HCT116 (cell line): ENCODE measurements at places on chromosomes 2 and 18. TPM values are rescaled to one million over a fixed set of nuclear protein-coding genes. Genes with fewer than 3 reads are reported as not detected.

- no peak for DNase-seq
Observed at GRCh38 chr2:49914281-49914680, 760.0 kb upstream of the FSHR start.

ZNF396 gene
- 1.3 TPM for total RNA-seq

- DNase-seq, result no peak
Observed at GRCh38 chr2:111072220-111072871, 48.4 kb upstream of the BCL2L11 start.

LRRC30 gene
- not detected for total RNA-seq

GRCh38 chr2:102145107-102145506 is 2.6 kb downstream of the IL1R1 start:
- DNase-seq, result no peak

DNA sequence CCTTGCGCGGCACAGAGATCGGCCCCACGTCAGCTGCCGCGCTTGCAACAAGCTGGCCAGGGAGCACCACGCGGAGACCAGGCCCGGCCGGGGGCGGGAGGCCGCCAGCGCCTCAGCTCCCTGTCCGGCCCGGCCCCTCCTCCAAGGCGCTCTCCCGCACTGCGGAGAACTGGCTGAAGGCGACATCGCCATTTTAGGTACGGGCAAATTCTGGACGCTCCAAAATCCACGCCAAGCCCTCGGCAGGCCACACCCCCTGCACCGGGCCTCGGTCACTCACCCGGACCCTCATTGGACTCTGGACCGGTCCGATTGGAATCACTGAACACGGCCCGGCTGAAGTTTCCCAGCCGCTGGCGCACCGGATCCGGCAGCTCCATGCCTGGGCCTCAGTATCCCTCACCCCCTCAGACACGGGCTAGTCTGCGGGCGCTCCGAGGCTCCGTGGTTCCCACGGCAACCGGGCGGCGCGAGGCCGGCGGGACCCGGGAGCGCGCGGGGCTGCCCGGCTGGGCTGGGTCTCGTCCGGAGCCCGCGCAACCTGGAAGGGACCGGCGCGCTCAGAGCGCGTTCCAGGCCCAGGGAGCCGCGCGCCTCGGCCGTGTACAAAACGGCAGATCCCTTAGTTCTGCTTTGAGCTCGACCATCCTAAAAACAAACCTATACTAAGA is at the start of gene TMEM17:
Gene TMEM17, minus strand, starts transcription at position 446 of the 671 bp plus-strand sequence. Its CDS starts 66 bp downstream, at position 380.
- peak; percentile 78 for DNase-seq

GRCh38 chr18:58886864-58887612 is 22.4 kb downstream of the ZNF532 start:
- no peak for DNase-seq

GRCh38 chr18:38690626-38691025 is 1125.0 kb upstream of the CELF4 start:
- no peak for DNase-seq

GRCh38 chr2:201707753-201708152 is 9.3 kb upstream of the MPP4 start:
- DNase-seq, result no peak

RAD51AP2 gene
- 0.10 TPM for total RNA-seq

DNA sequence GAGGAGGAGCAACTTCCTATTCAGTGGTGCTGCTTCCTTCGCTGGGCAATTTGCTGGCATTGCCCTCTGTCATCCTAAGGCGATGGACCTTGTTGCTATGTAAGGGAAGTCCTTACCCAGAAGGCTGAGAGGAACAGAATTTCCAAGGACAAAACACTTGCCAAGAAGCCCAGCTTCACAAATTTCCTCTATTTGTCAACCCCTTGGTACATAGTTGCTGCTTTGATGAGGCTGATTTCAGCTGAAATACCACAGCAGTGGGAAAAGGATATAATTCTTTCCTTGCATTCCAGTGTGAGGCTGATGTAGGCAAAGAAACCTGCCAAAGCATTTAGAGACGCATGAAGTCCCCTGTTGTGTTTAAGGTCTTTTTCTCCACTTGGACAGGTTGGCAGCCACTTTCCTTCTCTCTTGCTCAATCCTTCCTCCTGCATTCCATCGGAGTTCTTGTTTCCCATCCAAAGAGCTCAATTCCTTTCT is 16.4 kb upstream of the ST3GAL5 start:
- DNase-seq, result no peak

- no peak for DNase-seq
Observed at GRCh38 chr2:205495819-205496218, 186.5 kb upstream of the NRP2 start.

SKOR2 gene
- total RNA-seq, result not detected

GRCh38 chr2:138239902-138240491 is 261.6 kb upstream of the SPOPL start:
- DNase-seq, result no peak

GRCh38 chr2:228321015-228321414 is 139.5 kb upstream of the SPHKAP start:
- no peak for DNase-seq

DNA sequence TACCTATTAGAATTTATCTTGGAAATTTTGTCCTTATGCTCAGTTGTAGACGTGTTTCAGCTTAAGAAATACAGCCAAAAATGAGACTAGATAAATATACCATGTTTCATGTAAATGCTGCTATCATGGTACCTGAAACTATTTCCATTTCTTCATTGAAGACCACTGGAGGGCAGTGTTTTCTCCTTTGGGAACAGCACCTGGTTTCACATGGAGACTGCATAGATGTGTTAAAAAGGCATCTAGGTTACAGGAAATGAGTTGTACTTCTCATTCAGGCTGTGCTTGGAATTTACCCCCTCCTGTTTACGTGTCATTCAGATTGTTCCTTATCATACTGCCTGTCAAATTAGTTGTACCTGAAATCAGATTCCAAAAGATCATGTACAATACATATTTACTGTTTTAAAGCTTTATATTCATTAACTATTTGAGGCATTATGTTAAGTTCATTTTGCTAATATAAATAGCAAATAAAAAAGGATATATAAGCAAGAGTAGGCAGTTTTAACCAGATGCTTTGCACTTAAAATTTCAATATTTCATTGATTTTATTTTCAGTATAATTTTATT is 57.3 kb upstream of the PSMD14 start:
- DNase-seq, result peak; percentile 69

DNA sequence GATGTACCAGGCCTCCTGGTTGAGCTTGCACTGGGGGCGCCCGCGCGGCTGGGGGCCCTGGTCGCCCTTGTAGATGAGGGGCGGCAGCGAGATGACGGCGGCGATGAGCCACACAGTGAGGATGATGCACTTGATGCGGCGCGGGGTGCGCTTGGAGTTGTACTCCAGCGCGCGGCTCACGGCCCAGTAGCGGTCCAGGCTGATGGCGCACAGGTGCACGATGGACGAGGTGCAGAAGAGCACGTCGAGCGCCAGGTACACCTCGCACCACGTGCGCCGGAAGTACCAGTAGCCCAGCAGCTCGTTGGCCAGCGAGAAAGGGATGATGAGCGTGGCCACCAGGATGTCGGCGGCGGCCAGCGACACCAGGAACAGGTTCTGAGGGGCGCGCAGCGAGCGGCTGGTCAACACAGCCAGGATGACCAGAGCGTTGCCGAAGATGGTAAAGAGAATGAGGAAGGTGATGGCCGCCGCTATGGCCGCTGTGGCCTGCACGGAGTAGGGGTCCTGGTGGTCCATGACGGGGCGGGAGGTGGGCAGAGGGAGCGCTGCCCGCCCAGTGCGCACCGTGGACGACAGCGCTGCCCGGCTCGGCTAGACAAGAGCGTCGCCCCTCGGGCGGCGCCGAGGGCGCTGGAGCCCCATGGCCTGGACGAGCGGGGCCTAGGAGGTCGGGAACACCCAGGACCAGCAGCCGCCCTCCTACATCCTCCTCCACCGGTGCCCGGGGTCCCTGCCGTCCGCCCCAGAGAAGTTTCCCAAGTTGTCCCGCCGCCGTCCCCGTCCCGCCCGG is 544 bp downstream of the ADRA2B start:
- no peak for DNase-seq

- peak; percentile 85 for DNase-seq
Observed at GRCh38 chr2:133817680-133818566, 249.7 kb upstream of the NCKAP5 start.

- DNase-seq, result no peak
Observed at GRCh38 chr2:8119782-8120505, 561.9 kb upstream of the ID2 start.

DNA sequence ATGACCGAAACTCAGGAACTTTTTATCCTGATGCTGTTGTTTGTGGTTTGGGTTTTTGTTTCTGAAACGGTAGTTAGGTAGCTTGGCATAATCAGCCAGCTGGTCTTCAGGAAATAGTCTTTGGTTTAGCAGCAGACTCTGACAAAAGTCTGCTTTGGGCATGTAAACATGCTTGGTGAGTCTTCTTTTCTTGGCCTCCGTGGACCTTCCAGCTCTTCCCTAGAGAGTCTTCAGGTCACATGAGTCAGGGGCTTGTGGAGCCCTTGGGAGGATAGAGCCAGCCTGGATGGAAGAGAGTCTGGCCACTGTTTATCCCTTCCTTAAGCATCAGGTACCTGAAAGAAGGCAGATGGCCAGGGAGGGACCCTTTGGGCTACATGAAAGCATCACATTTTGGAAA is 154.5 kb downstream of the MGAT5 start:
- no peak for DNase-seq

DNA sequence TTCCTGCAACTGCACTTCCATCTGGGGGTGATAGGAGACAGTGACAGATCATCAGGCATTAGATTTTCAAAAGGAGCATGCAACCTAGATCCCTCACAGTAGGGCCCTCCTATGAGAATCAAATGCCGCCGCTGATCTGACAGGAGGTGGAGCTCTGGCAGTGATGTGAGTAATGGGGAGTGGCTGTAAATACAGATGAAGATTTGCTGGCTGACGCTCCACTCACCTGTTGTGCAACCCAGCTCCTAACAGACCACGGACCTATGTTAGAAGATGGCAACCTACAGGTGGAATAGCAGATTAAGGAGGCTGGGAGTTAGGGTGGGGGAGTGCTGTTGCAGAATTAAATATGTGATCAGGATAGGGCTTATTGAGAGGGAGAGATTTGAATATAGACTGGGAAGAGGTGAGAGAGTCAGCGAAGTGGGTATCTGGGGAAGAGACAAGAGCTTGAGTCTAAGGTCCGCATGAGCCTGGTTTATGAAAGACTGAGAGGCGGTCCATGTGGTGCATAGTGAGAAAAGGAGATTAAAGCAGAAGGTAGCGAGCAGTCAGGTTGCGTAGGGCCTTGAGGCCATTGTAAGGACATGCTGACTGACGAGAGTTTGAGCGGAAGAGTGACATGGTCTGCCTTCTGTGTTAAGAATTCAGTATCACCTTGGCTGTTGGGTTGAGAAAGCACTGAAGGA is 31.3 kb upstream of the TOGARAM2 start:
- no peak for DNase-seq

DNA sequence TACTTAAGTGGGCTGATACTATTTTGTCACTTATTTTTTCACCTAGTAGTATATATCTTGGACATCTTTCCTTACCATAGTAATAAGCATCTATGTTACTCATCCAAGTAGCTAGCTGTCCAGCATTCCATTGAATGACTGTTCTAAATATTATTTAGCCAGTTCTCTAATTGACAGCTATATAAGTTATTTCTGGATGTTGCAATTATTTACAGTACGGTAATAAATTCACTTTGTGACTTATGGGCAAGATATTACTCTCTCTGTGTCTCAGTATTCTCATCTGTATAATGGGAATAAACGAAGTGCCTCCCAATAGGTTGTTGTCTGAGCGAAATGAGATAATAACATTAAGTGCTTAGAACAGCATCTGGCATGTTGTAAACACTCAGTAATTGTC is 46.6 kb upstream of the AGAP1 start:
- no peak for DNase-seq

- DNase-seq, result no peak
Observed at GRCh38 chr2:106098081-106098480, 96.0 kb downstream of the UXS1 start.

DNA sequence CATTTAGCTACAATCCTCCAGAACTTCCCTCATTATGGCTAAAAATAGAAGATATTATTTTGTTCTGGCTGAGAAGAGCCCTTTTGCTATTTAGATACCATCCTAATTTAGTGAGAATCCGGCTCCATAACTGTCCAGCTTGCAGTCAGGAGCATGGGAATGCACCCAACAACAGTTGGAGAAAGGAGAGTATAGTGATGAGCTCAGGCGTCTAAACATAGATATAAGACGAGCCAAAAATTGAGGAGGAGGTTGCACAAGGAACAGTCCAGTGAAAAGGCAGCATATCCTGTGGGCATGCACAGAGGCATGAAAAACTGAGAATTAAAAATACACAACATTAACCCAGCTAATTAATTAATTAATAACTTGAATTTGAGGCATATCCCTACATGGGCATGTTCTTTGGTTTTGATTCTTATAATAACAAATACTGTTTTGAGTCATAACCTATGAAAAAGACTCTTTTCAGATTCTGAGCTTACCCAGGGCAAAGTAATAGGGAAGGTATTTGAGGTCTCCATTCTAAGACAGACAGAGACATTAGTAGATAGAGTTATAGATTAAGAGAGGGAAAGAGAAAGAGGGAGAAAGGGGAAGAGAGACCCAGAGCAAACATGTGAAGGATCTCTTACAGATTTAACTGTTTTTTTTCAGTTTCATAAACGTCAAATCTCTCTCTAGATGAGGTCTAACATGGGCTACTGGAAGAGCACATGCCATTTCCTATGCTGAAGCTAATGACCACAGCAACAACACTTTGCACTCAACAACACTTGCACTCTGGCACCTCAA is 311.2 kb downstream of the OSR1 start:
- DNase-seq, result no peak

- no peak for DNase-seq
Observed at GRCh38 chr18:31162419-31162793, 250 bp downstream of the DSC1 start.

ABCG5 gene
- not detected for total RNA-seq

- no peak for DNase-seq
Observed at GRCh38 chr2:102284611-102285010, 26.8 kb upstream of the IL1RL1 start.

GRCh38 chr2:225429717-225430116 is 30.2 kb downstream of the NYAP2 start:
- DNase-seq, result no peak

LRP1B gene
- total RNA-seq, result 0.34 TPM

LIMS4 gene
- total RNA-seq, result 1.1 TPM

GRCh38 chr2:126975671-126976655 is 77.3 kb downstream of the TEX51 start:
- no peak for DNase-seq

DNA sequence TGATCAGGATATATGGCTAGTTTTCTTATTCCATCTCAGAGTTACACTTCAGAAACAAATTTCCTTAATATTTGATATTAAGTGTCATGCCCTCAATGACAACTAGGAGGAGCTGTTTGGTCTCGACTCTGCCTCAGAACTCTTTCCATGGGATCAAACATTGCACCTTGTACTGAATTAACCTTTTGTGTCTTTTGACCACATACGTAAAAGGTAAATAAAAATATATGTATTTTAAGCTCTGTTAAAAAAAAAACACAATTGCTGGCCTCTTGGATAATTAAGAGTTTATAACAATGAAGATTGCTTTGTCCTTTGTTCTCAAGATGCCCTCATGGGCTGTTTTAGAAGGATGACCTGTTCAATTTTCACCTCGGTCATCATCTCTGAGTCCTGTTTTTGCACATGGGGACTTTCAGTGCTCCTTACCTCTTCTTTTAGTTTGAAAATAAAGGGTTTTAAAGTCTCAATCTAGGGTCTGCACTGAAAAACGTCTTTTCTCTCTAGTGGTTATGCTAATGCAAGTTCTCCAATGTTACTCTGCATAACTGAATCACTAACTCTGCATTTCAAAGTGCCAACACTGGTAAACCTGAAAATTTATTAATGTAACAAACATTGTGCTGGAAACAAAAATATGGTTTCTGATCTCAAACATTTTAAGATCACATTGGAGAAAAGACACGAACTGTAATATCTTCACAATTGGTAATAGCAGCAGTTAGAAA is 18.8 kb upstream of the FN1 start:
- DNase-seq, result peak; percentile 12
